ENCODE measurements at places on chromosomes 16 and 17.
A peak's percentile ranks its signal among the peaks of the same experiment; 100 is the strongest.

GRCh38 chr17:74796866-74797265 is 20.7 kb upstream of the NAT9 start:
- DNase-seq: no peak

- no peak for DNase-seq
These were observed 68.8 kb downstream of the CEP112 start for GRCh38 chr17:66123163-66123562.

DNA sequence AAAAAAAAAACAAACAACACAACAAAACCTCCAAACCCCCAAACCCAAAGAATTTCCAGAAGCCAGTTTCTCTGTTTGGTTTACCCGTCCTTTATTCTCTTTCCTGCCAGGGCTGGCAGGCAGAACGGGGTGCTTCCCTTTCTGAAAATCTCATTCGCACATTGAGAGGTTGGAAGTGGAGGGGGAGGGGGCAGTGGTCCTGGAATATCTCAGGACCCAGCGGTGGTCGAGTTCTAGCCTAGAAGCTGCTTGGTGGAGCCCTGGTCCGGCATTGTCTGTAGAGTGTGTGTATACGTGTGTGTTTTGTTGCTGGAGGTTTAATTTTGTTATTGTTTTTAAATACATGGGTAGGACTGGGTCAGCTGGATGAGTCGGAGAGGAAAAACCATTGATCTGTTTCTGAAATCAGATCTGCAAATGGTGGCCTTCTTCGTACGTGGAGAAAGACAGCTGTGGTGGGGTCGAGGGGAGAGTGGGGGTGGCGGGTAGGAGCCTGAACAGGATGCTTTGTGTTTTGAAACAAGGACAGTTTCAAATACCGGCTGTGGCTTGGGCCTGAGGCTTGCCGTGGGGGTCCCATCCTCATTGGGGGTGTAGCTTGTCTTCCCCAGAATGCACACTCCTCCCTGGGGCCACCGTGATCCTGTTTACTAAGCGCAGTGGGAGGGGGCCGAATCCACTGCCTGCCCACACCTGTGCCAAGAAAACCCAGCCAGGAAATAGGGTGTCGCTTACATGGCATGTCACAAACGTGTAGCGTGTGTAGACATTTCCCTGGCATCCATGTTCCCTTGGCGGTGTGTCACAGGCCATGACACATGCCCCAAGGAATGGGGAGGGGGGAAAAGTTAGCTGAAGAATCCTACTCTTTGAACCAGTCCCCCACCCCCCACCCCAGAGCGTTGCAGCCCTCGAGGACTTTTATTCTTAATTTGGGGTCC is 1.6 kb downstream of the CMIP start:
- DNase-seq: no peak

DNA sequence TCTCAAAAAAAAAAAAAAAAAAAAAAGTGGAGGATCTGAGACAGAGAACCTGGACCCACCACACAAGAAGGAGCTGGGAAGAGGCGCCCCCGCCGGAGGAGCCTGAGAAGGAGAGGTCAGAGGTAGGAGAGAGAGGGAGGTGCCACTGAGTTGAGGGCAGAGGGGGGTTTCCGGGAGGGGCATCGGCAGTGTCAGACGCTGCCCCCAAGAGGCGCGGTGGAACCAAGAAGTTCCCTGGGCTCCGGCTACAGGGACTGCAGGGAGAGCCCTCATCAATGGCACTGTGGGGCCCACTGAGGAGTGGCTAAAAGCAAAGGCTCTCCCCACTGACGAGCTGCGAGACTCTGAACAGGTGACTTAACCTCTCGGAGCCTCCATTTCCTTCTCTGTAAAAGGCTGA is 4.2 kb downstream of the CCDC42 start:
- DNase-seq: peak; percentile 21

GRCh38 chr16:68782198-68783174 is 45.4 kb downstream of the CDH1 start:
- DNase-seq: no peak

DNA sequence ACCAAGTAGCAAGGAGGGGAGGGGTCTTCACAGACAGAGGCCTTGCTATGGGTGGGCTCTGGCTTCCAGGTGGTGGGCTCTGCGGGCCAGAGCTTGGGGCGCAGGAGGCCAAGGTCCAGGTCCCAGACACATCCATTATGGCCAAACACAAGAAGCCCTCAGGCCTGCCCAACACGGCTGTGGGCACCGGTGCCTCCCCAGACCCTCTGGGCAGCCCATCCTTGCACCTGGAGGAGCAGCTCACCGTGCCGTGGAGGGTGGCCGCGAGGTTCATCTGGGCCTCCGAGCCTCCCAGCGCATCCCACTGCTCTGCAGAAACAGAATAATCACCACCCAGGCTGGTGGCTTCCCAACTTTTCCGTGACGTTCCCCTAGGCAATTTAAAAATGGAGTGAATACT is 55.9 kb downstream of the TBC1D16 start:
- DNase-seq: no peak

- no peak for DNase-seq
These were observed 377.8 kb downstream of the SOX9 start for GRCh38 chr17:72498364-72499210.

DNA sequence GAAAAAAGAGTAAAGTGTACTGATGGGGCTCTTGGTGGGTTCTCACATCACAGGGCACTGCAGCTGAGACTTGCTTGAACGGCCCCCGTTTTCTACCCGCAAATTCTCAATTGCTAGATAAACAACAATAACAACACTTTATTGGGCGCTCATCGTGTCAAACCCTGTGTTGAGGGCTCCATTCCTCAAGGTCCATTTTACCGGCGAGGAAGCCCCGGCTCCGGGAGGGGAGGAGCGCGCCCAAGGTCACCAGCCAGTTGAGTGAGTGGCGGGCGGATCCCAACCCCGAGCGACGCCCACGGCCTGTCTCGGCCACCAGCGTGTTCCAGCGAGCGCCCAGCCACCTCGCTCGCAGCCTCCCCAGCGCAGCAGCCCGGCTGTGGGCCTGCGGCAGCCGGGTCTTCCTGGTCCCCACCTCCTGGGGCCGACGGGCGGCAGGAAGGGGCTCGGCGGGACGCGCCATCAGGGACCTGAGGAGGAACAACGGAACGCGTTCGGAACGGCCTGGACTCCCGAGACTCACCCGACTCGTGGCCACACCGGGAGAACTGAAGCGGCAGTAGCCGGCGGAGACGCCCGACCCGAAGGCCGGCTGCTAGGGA is 373 bp downstream of the CMC2 start:
- DNase-seq: peak; percentile 49

GRCh38 chr16:53061701-53062159 is 6.9 kb downstream of the CHD9 start:
- no peak for DNase-seq

DNA sequence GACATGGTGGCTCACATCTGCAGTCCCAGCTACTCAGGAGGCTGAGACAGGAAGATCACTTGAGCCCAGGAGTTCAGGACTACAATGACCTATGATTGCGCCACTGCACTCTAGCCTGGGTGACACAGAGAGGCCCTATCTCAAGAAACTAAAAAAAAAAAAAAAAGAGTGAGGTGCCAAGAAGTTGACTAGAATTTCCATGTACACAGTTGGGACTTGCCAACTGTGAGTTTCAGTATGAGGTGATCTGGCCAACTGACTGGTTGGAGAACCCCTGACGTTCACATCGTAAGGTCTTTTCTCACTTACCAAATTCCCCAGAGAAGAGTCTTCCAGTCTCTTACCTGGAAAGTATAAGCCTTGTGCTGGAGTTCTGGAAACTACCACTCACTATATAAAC is 3.1 kb upstream of the MED11 start:
- no peak for DNase-seq

DNA sequence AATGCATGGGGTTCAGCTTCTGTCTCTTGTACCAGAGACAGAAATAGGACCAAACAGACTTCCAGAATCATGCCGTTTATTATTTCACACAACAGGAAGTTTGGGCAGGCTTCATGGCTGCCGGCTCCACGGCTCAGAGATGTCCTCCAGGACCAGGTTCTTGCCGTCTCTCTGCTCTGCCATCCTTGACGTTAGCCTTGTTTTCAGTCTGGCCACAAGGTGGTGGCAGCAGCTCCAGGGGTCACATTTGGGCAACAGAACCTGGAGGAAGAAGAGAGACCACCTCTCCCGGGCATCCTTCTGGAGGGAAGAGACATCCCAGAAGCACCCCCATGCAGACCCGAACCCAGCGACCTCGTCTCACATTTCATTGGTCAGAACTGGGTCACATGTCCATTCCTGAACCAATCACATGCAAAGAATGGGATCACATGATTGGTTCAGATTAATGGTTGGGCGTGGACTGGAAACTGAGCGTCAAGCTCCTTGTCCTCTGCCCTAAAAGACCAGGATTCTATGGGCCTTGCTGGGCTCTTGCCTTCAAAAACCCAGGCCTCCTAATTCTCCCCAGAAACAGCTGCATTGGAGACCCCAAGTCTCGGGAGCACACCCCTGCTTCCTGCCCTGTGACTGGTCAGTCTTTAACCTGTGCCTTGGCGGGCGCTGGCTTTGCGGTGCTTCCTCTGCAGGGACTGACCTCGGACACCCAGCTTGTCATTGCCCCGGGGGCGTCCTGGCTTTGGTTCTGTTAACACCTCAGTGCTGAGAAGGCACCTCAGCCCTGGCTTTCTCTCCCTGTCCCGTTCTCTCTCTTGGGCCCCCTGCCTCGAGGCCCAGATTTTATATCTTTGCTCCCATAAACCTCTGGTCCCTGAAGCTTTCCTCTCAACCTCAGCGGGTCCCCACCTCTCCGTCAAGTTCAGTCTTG is 63.3 kb downstream of the IRF8 start:
- no peak for DNase-seq

- no peak for DNase-seq
These were observed 1.3 kb downstream of the SLC5A10 start for GRCh38 chr17:18953231-18953728.

DNA sequence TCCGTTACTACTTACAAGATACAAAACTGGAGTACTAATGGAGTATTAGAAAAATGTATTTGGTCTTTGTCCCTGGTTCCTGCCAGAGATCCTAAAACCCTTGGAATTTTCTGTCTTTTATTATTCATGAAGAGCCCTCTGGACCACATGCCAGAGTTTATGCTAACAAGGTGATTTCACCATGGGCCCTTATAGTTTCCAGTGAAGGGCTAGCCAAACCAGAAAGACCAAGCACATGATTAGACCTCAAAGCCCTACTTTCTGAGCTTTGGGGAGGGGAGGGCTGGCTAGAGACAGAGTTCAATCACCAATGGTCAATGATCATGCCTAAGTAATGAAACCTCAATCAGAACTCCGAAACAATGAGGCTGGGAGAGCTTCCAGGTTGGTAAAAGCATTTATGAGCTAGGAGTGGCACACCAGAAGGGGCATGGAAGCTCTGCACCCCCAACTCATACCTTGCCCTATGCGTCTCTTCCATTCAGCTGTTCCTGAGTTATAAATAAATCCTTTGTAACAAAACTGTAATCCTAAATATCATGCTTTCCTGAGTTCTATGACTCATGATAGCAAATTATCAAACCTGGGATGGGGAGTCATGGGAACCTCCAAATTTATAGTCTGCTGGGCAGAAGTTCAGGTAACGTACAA is 10.4 kb downstream of the DCUN1D3 start:
- no peak for DNase-seq

DNA sequence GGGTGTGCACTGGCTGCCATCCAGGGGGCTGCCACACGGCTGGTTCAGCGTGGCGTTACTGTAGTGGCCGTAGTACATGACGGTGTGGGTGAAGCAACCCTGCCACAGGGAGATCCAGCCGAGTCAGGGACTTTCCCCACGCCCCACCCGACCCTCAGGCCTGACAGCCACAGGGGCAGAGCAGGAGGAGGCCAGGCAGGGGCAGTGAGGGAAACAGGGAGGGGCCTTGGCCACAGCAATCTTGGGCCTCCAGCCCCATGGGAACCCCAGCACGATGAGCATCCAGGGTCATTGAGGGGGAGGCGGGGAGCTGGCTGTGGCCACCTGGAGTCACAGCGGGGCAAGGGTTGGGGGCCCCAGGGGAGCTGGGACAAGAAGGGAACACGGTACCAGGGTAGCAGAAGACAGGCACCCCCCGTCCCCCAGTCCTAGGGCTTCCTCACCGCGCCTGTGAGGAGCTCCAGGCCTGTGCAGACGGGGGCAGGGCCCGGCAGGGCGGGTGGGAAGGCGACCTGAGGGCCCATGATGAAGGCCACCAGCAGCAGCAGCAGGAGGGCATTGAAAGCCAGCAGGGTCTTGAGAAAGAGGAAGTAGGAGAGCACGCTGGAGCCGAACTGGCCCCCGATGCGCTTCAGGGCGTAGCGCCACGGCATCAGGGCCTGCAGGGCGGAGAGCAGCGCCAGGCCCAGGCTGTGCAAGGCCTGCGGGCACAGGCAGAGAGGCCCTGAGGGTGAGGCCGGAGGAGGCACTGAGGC is 4.3 kb downstream of the TMC6 start:
- no peak for DNase-seq

GRCh38 chr17:50060951-50061712 is 5.2 kb downstream of the ITGA3 start:
- no peak for DNase-seq

DNA sequence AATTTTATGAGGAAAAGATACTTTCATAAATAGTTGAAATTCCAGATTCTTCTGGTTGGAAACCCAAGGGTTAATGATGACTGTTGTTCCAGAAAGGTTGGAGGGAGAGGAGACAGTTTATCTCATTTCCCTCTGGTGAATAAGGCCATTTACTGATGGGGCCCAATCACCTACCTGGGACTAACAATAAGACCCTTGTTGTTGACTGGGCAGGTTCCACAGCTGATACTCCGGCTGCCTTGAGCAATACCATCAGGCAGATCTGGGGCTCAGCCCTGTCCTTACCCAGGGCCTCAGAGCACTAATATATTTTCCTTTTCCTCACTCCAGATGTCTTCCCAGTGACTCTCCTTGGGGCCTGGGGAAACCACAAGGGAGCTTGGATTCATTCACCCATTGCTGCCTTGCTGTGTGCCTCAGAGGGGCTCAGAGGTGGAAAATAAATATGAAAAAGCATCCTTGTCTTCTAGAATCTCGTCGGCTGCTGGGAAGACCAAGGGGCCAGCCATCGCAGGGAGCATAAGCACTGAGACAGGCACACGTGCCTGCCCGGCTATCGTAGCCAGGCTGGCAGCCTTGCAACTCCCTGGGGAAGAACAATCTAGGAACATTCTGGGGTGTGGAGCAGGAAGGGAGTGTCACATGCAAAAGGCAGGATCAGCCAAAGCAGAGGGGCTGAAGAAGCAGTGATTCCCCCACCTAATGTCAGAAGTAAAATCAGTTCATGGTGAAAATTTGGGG is 54.4 kb downstream of the MPRIP start:
- DNase-seq: no peak

- DNase-seq: no peak
These were observed 163.3 kb upstream of the PLCG2 start for GRCh38 chr16:81615833-81616232.

- DNase-seq: no peak
These were observed 15.0 kb upstream of the KCNJ18 start for GRCh38 chr17:21677126-21677910.
